ENCODE measurements at places on chromosomes 3 and 15.

DNA sequence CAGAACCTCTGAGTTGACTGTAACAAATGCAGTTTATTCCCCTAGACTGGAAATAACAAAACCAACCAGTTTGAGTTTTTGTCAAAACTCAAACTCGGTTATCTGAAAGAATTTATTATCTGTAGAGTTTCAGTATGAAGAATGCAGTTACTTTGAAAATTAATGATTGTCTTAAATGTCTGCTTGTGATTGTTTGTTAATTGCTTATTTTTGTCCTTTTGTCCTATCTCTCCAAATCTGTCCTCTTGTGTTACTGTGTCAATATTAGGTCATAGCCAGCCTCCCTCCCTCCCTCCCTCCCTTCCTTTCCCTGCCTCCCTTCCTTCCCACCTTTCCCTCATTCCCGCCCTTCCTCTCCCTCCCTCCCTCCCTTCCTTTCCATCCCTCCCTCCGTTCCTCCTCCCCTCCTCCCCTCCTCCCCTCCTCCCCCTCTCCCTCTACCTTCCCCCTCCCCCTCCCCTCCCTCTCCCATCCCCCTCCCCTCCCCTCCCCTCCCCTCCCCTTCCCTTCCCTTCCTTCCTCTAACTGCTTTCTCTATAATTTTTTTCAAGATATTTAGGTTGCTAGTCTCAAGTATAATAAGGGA lies 153.5 kb downstream of the FNDC3B start:
- peak; percentile 84 for DNase-seq

DNA sequence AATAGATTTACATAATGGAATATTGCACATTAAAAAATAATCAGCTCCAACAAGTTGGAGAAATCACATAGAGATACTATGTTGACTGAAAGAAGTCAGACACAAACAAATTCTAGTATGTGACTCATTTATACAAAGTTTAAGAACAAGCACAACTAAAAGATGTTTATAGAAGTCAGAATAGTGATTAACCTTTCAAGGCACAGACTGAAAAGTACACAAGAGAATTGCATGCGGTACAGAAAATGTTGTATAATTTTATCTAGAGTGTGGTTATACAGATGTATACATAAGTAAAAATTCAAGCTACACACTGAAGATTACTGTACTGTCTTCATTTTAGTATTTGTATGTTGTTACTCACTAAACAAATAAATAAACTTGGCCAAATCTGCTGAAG lies 19.3 kb upstream of the ATOSA start:
- no peak for DNase-seq

DNA sequence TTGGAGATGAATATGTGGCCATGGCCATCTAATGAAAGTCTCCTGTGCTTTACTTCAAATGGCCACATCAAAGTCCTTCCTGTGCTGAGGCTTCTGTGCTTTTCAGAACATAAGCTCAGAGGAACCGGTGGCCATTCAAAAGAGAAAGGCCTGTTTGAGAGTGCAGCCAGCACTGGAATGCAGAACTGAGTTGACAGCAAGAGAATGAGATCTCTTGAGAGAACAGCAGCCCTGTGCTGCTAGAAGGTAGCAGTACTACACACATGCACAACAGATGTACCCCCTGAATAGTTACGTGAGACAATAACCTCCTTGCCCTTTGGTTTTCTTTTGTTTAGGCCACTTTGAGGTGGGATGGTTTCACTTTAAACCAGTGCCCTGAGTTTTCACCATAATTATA lies 292.5 kb downstream of the PTPRG start:
- no peak for DNase-seq

GRCh38 chr15:43169888-43170287 lies 15.3 kb upstream of the CCNDBP1 start:
- DNase-seq, result no peak

DNA sequence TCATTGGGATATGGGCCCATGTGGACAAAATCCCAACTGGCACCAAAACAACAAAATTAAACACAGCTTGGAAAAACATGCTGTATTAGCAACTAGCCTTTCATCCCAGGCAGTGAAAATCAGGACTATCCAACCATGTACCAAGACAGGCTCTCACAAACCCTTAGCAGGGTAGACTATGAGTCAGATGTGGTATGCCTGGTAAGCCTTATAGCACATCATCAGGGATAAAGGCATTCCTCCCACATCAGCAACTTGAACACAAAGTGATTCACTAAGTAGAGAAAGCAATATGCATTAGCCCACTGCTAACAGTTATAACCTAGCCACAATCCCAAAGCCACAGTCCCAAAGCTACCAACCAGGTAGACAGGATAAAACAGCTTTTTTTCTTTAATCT lies 8.0 kb downstream of the CEP152 start:
- peak; percentile 29 for DNase-seq

GRCh38 chr3:115693868-115694267 lies 70.6 kb downstream of the GAP43 start:
- no peak for DNase-seq

DNA sequence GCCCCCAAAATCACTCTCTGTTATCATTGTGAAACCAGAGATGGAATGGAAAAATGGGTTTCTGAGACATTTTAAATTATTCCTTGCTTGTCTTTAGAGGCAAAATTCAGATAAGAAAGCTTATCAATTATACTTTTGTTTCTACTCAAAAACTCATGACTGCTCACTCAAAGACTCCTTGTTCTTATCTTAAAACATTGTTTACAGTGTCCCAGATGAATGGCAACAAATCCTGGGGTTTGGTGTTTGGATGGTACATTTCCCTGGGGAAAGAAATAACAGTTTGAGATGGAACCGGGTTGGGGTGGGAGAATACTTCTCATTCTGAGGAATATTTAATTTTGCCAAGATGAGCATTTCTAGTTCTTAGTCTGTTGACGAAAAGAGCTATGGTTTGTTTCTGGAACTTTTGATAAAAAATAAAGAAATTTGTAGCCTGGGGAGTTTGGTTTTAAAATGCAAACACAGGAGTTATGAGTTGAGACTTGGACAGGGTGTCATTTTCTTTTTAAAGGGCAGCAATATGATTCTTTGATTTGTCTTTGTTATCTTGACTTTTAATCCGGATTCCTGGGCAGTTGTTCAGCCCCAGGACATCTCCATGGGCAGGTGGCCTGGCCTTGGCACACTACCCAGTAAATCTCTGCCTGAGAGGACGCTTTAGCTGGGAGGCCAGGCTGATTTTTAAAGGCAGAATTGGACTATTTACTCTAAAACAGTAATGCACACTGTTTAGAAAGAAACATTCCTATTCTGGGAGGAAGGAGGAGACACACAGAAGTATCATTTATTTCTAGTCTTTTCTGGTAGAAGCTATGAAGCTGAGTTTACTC lies 32.4 kb downstream of the BTD start:
- peak; percentile 34 for DNase-seq

GRCh38 chr3:126527006-126527405 lies 3.1 kb downstream of the CHST13 start:
- no peak for DNase-seq

GRCh38 chr3:146780251-146780650 lies 175.1 kb upstream of the PLSCR5 start:
- DNase-seq, result no peak

DNA sequence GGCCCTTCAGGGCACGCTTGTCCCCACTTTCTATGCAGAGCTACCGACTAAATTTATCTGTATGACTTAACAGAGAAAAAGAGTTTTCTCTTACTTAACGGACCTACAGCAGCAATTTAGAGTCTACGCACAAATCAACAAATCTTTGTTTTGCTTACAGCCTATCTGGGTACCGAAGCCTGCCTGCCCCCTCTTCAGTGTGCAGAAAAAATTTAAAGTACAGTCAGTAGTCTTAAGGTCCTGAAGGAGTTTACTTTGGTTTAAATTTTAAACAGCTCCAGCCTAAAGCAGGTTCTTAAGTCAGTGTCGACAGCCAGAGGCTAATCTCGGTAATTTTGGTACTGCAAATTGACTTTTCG lies 570 bp downstream of the SACM1L start:
- DNase-seq, result peak; percentile 7

- DNase-seq, result no peak
These were observed 108.8 kb downstream of the MITF start for GRCh38 chr3:69848113-69848512.

DNA sequence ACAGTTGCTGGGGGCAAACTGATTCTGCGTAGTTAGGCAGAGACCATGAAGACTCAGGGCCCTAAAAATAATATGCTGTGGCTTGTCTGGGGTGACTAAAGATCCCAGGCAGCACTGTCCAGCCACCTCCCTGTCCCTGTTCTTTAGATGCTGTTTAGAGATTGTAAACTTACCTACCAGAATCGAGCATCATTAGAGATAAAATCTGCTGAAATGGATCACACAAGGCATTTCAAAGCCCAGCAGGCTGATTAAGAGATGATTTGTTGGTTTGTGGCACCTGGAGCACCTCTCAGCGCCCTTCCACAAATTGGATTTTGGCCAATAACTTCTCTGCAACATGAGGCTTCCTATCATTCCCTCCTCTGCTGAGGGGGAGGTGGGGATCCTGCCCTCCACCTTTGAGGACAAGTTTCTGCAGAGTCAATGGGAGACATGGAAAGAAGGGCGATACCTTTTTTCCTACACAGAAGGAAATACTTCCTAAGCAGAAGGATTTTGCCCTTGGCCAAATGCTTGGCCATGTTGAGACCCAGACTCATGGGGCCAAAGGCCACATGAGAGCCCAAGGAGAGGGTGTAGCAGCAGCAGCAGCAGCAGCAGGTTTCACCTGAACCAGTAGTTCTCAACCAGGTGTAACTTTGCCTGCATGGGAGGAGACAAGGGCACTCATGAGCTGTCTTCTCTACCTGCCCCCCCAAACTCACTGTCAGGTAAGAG lies 37.5 kb downstream of the SEMA5B start:
- DNase-seq, result peak; percentile 32

GRCh38 chr15:82108489-82109078 lies 62.8 kb upstream of the MEX3B start:
- peak; percentile 47 for DNase-seq

- DNase-seq, result peak; percentile 59
These were observed 394.1 kb downstream of the OCA2 start for GRCh38 chr15:27705056-27705455.

- peak; percentile 63 for DNase-seq
These were observed 16.2 kb downstream of the RFT1 start for GRCh38 chr3:53114011-53114400.

DNA sequence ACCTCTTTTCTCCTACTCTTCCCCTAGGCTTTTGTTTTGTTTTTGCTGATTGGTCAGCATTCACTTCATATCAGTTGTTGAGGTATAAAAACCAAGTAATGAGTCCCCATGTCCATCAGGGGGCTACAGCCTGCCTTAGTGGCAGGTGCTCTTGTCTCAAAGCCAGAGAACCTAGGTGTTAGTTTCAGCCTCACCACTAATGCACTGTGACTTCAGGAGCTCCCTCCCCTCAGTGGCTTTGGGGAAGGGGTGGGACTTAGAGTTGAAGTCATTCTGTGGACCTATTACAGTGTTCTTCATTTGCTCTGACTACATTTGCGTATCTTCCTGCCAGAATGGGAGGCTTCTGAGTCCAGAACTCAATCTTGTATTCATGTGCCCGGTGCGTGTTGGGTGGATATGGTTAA lies 41.6 kb downstream of the NR2C2 start:
- peak; percentile 32 for DNase-seq

DNA sequence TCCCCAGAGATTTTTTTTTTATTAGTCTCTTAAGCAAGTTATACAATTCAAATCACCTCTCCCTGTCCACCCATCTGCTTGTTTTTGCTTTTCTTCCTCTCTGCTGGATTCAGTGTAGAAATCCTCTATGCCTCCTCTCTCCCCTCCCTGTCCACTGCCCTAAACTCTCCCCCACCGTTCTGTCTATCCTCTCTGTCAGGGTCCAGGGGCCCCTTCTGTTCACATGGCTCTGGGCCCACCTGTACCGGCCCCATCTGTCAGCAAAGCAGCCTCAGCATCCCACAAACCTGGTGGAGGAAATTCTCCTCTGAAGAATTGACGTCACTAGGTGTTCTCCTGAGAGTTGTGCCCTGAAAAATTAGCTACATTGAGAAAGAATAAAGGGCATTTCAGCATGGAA lies 137.6 kb upstream of the CMC1 start:
- peak; percentile 4 for DNase-seq

- peak; percentile 3 for DNase-seq
These were observed 9.8 kb upstream of the SLC9C1 start for GRCh38 chr3:112303764-112304325.

- DNase-seq, result no peak
These were observed 69.5 kb downstream of the ATP1B3 start for GRCh38 chr3:141945726-141946485.

GRCh38 chr3:69092030-69092516 lies 7.3 kb downstream of the ARL6IP5 start:
- peak; percentile 7 for DNase-seq

GRCh38 chr15:32833379-32833821 lies 115.6 kb downstream of the GREM1 start:
- no peak for DNase-seq

DNA sequence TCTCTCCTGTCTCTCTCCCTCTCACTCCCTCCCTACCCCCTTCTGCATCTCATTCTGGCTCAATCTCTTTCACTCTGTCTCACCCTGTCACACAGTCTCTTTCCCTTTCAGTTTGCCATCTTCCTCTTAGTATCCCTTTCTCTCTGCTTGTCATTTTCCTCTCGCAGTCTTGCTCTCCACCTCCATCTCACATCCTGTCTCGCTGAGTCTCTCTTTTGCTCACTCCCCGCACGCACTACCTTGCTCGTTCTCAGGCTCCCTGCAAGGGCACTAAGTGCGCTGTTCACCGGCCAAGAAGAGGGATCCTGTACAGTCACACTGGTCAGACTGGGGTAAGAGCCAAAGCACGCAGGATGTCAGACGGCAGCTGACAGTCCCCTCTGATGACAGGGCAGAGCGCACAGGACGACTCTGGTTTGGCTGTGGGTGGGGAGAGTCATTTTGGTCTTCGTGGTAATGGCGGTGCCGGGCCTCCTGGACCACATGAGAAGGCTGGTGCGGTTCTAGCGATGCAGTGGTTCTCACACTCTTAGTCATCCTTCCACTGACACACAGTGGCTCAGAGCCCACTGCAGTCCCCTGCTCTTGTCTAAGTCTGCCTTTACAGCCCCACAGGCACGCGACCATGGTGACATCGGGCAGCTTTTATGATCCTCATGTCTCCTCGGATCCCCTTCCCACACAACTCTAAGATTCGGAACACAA lies 356.8 kb downstream of the FOXP1 start:
- no peak for DNase-seq

Measured in NCI-H69 (cell line).